NCI-H226 (cell line): ENCODE measurements at places on chromosomes 2 and 18.

DNA sequence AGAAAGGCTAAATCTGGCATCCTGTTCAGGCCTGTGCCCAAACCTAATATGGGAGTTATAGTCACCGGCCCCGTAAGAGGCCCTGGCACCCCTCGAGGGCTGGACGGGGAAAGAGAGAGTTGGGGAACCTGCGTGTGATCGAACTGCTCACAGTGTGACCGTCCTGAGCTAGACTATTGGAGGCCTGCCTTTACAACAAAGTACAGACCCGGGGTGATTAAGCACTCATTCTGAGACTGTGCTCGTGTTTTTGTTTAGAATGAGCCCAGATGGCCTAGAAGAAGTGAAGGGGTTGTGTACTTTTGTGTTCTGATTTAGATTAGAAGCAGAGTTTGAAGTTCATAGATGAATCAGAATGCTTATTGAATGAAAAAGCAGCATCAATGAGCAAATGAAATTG lies 115.3 kb downstream of the ACOXL start:
- DNase-seq, result no peak

- no peak for DNase-seq
These were observed 88.7 kb downstream of the TFCP2L1 start for GRCh38 chr2:121196132-121196848.

GRCh38 chr2:44487052-44487451 lies 125.3 kb downstream of the CAMKMT start:
- no peak for DNase-seq

DNA sequence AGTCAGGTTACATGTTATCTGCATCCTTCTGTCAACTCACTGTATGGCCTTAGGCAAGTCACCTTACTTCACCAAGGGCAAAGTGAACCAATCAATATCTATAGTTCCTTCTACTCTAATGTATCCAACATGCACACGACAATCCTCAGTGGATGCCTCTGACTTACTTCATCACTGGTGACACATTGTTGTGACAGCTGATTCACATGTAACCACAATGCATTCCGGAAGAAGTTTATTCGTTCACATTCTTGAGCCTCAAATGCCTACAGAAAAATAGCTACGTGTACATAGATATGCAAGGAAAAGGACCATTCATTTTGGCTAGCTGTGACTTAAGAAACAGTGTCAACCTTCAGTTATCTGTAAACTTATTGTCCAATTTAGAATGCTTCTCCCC lies 26.3 kb upstream of the EPG5 start:
- DNase-seq, result peak; percentile 11

GRCh38 chr18:2331491-2331890 lies 239.8 kb downstream of the METTL4 start:
- no peak for DNase-seq

DNA sequence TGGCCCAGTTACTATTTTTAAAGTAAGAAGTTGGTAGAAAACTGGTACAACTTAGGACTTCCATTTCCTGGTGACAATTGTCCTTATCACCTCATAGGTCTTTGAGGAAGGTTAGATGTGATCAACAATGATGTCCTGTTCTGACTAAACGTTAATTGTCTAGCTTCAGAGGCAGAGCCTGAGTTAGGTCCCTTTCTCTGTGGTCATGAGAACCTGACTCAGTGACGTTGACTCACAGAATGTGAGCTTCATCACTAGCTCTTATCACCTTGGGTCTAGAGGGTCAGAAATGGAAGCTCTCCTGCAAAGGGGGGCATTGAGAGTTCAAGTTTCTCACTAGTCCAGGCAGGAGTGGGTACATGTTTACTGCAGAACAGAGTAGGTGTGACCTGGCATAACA lies 60.6 kb upstream of the ATP8B1 start:
- no peak for DNase-seq

GRCh38 chr2:14716319-14716718 lies 83.8 kb downstream of the LRATD1 start:
- DNase-seq, result no peak
